ENCODE measurements at places on chromosomes 5 and 9. TPM values are rescaled to one million over a fixed set of nuclear protein-coding genes. Genes with fewer than 3 reads are reported as not detected.

DNA sequence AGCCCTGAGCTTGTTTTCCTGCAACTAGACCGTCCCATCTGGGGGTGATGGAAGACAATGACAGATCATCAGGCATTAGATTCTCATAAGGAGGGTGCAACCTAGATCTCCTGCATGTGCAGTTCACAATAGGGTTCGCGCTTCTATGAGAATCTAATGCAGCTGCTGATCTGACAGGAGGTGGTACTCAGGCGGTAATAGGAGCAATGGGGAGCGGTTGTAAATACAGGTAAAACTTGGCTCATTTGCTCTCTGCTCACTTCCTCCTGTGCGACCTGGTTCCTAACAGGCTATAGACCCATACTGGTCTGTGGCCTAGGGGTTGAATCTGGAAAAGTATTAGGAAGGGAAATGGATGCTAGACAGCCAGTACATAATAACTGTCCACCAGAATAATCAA, 39.7 kb downstream of the PTTG1 start:
- no peak for DNase-seq

DNA sequence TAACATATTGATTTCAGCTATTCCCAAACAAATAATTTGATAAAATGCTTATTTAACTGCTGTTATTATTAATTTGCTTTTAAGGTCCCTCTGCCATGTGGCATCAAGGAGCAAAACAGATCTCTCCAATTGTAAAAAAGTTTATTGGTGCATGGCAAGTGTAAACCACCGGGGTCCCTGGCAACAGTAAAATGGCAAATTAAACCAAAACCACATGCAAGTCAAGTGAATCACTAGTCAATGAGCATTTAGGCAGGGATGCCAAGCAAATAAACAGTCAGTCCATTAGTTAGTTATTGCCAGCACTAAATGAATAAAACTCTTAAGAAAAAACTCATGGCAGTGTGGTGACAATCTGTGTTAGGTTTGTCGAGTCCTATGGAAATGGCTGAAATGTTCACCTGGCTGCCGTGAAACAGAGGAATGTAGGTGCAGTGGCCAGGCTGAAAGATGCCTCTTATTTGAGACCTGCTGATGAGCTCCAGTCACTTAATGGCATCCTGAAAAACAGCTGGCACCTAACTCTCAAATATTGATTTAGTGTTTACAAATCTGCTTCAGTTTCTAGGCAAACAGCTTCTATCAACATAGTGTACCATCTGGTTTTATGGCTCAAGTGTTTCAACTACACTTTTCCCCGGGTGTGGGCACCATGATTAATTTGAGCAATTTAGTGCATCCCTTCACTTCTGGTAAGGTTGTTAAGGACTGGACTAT, 296.5 kb upstream of the ITGA1 start:
- no peak for DNase-seq

DNA sequence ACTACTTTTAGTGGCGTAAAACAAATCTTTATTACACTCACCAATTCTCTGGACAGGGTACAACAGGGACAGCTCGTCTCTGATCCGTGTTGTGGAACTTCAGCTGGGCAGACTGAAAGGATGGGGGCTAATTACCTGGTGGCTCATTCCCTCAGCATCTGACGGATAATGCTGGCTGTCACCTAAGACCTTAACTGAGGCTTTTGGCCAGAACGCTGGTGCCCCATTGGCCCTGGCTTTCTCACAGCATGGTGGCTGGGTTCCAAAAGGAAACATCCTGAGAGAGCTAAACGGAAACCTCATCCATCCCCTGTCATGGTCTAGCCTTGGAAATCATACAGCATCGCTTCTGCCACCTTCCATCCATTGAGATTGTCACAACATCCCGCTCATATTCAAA, 62.9 kb downstream of the RAI14 start:
- no peak for DNase-seq

DNA sequence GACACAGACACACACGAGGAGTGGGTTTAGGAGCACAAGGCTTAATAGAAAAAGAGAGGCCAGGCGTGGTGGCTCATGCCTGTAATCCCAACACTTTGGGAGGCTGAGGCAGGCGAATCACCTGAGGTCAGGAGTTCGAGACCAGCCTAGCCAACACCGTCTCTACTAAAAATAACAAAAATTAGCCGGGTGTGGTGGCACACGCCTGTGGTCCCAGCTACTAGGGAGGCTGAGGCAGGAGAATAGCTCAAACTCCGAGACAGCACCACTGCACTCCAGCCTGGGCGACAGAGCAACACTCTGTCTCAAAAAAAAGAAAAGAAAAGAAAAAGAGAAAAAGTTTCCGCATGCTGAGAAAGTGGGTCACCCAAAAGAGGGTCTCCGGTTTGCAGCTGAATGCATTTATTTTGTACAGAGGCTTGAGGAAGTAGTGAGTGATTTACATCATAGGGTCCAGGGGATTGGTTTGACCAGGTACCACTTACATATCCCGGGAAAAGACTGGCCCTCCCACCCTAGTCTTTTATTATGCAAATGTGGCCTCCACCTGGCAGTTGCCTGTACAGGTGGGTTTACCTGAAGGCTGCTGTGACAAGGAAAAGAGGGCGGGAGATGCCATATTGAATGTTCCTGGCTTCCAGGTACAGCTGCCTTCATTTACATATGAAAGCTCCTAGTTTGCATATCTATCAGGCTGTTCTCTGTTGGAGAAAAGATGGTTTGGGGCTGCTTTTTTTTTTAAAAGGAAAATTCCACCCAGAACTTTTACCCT, 366.2 kb upstream of the GRAMD2B start:
- no peak for DNase-seq

DNA sequence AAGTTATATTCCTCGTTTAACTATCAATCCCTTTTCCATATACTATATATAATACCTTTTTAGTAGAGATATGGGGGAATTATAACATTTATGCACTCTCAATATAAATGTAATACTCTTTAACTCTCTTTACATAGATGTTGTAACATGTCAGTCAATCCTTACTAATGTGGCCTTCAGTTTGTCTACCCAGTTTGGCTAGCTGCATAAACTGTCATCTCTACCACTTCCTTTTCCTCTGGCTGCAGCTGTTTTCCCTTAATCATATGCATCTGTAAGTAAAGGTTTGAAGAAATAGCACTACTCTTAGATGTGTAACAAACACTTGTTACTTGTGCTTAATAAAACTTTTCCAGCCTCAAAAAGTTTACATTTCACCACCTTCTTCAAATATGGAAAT, 13.4 kb downstream of the ABHD17B start:
- DNase-seq, result no peak

- DNase-seq, result no peak
These were observed 212.1 kb upstream of the ADRA1B start for GRCh38 chr5:159704160-159704559.

DNA sequence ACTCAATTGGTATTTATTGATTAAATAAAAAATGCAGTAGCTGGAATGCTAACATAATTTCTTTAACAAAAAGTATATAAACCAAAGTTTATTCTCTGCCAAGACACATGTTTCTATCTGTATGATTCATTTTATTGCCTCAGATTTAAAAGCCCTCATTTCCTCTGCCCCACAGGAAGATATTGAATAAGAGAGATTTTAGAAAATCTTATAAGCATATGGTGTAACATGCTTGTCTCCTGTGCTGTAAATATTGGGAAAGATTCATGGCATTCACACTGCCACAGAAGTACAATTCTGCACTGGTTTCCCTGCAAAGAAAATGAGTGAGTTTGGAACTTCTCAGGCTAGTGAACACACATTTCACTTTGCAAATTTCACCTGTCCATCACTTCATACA, 134.9 kb upstream of the FBXL7 start:
- DNase-seq, result no peak

DNA sequence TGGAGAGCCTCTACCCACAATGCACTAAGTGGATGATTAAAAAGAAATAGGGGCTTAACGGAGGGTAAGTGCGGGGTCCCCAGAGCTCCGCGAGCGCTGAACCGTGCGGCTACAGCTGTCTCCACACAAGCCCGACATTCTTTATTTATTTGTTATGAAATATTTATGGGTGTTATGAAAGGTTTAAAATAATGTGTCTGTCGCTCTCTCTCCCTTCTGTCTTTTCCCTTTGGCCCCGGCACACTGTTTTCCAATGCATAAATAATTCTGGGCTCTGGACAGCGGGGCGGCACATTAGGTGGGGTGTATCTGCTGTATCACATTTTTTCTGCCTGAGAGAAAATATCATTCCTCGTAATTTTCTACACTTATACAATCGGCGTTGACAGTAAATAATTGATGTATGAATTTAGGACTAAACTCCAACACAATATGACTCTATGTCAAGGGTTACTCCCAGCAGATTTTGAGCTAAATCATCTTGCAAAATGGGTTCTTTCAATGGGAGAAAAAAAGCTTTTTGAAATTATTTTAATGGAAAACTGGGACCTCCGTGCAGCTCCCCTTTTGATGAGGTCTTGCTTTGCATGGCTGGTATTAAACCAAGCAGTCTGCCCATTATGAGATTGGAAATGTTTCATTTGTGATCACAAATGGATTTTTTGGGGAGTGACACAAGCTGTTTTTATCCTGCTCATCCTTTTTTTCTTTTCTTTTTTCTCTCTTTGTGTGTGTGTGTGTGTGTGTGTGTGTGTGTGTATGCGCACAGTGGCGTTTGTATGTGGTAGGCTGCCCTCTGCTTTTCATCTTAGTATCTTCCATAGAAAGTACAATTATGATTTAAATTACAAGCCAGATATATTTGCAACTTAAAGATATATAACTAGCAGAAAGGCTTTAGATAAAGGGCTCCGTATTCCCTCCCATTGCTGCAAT, 370.6 kb upstream of the IRX4 start:
- no peak for DNase-seq

DNA sequence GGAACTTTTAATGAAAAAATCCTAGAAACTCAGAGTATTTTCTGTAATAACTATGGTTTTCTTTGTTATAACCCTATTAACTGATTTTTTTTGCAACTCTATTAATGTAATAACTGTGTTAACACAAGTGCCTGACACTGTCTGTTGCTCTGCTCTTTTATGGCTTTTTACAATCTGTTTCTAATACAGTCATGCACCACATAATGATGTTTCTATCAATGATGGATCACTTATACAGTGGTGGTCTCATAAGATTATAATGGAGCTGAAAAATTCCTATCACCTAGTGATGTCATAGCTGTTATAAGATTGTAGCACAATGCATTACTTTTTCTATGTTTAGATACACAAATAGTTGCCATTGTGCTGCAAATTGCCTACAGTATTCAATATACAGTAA, 123.1 kb upstream of the SV2C start:
- DNase-seq, result no peak

DNA sequence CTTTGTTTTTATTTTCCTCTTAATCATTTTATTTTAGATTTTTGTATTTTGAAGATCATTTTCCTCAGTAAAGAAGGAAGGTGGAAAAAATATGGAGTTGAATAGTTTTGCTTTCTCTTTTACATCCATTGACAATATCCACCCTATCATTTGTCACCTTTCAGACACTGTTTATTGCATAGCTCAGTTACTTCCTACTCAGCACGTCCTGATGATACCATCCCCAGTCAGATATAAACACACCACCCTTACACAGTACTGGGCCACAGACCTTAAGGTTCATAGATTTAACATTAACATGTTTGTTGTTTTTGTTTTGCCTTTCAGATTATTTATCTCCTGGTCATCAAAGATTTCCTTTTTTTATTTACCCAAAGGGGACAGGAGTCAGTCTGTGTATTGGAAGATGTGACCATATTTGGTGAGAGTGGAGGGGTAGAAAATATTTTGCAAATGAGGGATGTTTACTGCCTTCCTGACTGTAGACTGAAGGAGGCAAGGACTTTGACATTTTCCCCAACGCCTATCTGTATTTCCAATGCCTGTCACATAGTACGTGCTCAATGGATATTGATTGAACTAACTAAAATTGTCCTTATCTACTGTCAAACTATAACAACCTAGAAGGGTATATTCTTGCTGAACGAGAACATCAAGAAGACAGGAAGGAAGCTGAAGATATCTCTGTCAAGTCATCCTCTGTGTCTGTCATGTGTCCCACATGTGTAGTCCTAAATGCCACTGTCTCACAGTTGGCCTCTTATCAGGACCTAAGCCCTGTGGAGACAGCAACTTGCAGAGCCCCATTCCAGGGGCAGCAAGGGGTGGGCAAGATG, 15.6 kb downstream of the STX17 start:
- no peak for DNase-seq

DNA sequence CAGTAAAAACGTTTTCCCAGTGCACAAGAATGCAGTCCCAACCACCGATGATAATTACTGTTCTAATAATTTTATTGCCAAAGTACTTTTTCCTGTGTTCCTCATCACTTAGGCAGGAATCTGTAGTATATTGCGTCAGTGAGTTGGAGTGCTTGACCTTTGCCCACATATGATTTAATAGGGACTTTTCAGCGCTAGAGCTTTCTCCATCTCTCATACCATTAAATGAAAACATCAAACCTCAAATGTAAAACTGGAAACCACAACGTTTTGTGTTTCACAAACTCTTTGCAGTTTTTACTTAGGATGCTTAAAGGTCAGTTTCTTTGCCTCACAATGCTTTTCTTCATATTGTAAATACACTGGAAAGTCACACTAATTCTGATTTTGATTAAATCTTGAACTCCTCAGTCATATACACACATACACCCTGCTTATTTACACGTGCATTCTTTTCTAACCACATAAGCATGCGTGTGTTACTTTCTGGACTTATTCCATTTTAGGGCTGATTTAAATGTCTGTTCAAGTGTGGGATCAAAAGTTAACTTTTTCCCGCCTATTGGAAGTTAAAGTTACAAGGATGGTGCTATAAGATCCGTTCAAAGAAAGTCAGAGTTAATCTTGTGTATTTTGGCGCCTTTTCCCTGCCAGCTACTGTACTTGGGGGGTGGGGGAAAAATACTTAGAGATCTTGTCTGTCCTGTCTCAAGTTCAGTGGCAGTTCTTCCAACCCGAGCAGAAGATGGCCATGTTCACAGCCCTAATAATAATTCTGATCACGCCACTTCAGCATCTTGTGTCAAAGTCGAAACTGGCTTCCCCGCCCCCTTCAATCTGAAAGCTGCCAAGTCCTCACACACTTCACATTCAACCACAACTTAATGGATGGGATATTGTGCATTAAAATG, 6.6 kb upstream of the NFIB start:
- no peak for DNase-seq

DNA sequence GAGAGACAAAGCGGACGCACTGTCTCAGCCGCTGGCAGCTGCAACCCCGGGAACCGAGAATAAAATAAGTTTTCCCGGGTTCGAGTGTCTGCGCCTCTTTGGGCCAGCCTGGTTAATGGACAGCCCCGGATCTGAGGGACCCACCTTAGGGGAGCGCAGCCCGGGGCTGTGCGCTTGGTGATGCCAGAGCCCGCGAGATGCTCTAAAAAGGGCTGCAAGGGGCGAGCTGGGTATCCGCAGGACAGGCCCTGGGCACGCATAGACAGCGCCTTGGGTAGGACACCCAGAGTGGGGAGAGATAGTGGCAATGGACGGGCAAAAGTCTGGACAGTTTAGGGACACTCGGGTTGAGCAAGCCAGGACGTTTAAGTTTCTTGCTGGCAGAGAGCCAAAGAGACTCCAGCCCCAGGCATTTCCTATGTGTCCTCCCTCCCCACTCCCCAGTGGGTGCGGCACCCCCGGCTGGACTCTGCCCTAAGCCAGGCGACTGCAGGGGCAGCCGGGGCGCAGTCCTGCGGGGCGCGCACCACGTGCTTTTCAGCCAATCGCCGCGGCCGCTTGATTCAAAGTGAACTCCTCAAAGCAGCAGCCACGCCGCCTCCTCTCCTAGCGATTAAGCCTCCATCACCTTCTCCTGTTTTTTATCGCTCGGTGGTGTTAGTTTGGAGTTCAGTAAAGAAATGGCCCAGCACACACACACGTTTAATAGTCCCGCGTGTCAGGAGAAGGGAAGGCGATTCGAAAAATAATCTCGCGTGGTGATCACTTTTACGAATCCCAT, 616 bp upstream of the ENC1 start:
- no peak for DNase-seq

The TTC39B gene
- 10.6 TPM for total RNA-seq

The PCDH1 gene
- 1.9 TPM for total RNA-seq

The FOXD4L3 gene
- total RNA-seq, result 0.94 TPM

The PHF24 gene
- 0.28 TPM for total RNA-seq
